Skin of body (tissue), 3 donors: ENCODE measurements at places on chromosomes 1 and 21. TPM values are rescaled to one million over a fixed set of nuclear protein-coding genes. Genes with fewer than 3 reads are reported as not detected.

VASH2 gene
- 11.6 TPM for total RNA-seq

CELA2B gene
- total RNA-seq: 0.30 TPM

- DNase-seq: no peak
Measured at GRCh38 chr1:113792986-113793385, 19.3 kb downstream of the RSBN1 start.

PKP1 gene
- total RNA-seq: 151 TPM

GRCh38 chr1:161907265-161907664 lies 116.4 kb downstream of the OLFML2B start:
- DNase-seq: no peak
